ENCODE measurements at places on chromosomes 13 and 19. TPM values are rescaled to one million over a fixed set of nuclear protein-coding genes. Genes with fewer than 3 reads are reported as not detected.

Gene SULT2A1
- not detected for total RNA-seq

Gene SLC7A1
- total RNA-seq: 48.5 TPM

Gene APC2
- total RNA-seq: not detected

Gene ELOF1
- total RNA-seq: 49.8 TPM

Gene CERS1
- 0.87 TPM for total RNA-seq

Gene TEAD2
- total RNA-seq: 74.5 TPM

Gene WTIP
- 27.9 TPM for total RNA-seq

Gene SWSAP1
- total RNA-seq: 1.2 TPM

Gene STOML3
- total RNA-seq: not detected

Gene MUC16
- total RNA-seq: under 0.01 TPM

Gene SARS2
- total RNA-seq: 55.5 TPM

Gene ZNF730
- total RNA-seq: 4.5 TPM

Gene CRB3
- 58.9 TPM for total RNA-seq

All from epithelial cell of proximal tubule (primary cell).